ENCODE measurements at places on chromosomes 13 and 19.

DNA sequence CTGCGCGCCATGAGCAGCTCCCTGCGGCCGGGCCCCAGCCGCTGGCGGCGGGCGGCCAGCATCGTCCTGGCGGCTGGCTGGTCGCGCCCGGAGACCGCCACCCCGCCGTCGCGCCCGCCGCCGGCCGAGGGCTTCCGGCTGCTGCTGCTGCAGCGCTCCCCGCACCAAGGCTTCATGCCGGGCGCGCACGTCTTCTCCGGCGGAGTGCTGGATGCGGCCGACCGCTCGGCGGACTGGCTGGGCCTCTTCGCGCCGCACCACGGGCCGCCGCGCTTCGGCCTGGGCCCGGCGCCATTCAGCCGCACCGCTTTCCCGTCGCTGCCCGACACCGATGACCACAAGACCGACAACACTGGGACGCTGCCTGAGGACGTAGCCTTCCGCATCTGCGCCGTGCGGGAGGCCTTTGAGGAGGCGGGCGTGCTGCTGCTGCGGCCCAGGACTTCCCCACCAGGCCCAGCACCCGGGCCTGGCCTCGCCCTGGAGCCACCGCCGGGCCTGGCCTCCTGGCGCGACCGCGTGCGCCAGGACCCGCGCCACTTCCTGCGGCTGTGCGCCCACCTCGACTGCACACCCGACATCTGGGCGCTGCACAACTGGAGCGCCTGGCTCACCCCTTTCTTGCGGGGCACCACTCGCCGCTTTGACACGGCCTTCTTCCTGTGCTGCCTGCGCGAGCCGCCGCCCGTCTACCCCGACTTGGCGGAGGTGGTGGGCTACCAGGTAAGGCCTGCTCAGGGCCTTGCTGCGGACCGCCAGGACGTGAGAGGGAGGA is 518 bp downstream of the NUDT19 start:
- DNase-seq, result peak; percentile 48

DNA sequence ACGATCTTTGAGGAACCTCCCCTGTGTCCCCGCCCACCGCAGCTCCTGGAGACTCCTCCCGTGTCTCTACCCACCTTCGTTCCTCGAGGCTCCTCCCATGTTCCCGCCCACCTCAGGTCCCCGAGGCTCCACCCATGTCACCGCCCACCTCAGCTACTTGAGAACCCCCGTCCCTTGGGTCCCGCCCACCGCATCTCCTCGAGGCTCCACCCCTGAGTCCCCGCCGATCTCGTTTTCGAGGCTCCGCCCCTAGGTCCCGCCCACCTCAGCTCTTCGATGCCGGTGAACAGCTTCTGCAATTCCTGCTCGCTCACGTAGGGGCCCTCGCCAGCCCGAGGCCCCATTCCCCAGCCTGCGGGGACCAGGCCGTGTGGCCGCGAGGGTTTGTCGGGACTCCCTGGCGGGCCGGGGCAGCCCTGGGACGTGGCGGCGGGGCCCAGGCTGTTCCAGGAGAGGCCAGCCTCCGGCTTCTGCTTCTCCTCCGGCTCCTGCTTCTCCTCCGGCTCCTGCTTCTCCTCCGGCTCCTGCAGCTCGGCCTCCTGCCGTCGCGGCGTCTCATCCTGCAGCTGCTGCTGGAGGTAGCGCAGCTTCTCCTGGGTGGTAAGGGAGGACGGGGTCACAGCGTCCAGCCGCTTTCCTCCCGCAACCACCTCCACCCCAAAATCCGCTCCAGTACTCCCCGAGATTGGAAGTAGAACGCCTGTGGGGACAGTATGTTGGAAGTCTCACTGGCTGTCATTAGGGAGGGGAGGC is 16.7 kb downstream of the TSKS start:
- no peak for DNase-seq

- no peak for DNase-seq
These were observed 18.9 kb upstream of the MYO16 start for GRCh38 chr13:108610507-108610906.

GRCh38 chr13:41916173-41916954 is 44.5 kb downstream of the VWA8 start:
- DNase-seq, result no peak

DNA sequence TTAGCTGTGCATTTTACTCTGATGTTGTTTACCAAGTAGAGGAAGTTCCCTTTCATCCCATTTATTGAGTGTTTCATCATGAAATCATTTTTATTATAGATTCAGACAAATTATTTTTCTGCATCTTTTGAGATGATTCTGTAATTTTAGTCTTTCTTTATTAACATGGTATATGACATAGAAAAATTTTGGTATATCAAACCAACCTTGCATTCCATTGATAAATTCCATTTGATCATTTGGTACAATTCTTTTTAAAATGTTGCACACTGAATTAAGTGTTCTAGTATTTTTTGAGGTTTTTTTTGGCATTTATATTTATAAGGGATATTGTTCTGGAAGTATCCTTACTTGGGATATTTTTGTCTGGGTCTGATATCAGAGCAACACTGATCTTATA is 308.4 kb downstream of the DLEU7 start:
- no peak for DNase-seq

GRCh38 chr19:47122359-47123335 is 8.0 kb upstream of the SAE1 start:
- DNase-seq, result no peak

DNA sequence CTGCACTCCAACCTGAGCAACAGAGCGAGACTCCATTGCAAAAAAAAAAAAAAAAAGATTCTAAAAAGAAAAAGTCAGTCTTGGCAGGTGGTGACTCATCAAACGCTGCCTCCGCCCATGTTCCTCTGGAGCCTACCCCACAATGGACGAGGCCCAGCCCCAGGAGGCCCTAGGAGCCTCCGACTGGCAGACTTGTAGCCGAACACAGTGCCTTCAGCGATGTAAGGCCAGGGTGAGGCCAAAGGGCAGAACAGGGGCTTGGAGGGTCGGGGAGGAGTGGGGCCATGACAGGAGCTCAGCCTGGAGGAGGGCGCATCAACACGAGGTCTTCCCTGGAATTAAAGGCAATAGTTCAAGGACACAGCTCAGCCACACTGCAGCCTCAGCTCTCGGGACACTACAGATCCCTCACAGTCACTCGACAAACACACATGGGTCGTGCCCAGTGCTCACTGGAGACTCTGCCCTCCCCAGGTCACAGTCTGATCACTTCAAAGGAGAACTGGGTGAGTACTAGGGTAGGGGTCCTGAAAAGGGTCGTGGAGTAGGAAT is 5.1 kb downstream of the USE1 start:
- no peak for DNase-seq

GRCh38 chr13:61712621-61713020 is 297.0 kb upstream of the PCDH20 start:
- DNase-seq, result no peak

DNA sequence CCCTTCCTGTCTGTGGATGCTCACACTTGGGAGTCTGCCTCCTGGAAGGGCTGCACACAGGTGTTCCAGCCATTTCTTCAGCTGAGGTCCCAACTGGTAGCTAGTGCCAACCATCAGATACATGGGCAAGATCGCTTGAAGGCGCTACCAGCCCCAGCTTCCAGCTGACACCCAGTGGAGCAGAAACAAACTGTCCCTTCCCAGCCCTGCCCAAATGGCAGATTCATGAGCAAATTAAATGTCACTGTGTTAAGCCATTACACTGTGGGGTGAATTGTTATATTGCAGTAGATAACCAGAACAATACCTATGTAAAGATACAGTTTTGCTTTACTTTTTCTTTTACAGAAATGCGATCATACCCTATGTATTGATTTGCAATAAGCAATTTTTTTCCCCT is 17.6 kb downstream of the ING1 start:
- no peak for DNase-seq

GRCh38 chr19:6717036-6717435 is 3.4 kb downstream of the C3 start:
- DNase-seq, result no peak

DNA sequence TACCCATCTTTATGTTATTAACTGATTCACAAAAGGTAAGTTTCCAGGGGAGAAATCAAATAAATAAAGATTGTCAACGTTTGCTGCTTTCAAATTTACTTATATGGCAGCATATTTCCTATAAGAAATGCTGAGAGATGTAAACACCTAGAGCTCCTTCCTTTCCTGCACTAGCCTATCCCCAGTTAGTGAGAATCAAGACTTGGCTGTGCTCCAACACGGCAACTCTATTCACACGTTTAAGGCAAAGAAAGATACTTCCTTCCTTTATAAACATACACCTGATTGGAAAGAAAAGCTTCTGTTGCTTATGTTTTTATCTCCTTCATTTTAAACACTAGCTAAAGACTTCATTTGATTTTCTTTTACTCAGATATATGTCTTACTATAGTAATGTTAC is 107.0 kb downstream of the PCDH9 start:
- no peak for DNase-seq

DNA sequence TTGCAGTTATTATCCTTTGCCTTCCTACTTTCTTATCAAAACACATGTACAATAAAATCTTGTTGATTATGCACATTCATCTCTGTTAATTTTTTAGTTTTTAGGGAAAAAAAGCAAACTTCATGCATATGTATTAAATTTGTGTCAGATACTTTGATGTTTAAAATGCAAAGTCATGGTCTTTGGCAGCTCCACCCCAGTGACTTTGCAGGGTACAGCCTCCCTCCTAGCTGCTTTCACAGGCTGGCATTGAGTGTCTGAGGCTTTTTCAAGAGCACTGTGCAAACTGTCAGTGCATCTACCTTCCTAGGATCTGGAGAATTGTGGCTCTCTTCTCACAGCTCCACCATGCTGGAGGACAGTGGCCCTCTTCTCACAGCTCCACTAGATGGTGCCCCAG is 1988.1 kb upstream of the PCDH20 start:
- no peak for DNase-seq

DNA sequence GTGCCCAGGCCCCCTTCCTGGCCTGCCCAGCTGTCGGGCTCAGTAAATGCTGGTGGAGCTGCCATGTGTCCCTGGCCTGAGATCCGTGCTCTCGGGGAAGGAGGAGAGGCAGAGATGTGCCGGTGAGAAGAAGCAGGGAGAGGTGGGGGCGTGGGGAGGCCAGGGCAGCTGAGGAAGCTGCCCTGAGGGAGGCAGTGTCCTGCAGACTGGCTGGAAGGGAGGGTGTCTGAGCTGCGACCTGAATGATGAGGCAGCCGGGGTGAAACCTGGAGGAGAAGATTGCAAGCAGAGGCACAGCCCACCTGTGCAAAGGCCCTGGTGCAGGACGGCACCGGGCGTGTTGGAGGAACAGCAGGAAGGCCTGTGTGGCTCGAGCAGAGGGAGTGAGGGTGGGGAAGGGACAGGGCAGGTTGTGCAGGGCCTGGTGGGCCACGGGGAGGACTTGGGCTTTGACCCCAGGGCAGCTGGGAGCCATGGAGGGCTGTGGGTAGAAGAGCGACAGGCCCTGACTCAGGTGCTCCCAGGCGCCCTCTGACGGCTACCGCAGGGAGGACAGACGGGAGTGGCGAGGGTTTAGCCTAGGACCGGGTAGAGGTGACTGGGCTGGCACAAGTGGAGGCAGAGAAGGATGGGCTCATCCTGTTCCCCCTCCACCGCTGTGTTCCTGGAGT is 14.0 kb upstream of the CELF5 start:
- DNase-seq, result no peak

DNA sequence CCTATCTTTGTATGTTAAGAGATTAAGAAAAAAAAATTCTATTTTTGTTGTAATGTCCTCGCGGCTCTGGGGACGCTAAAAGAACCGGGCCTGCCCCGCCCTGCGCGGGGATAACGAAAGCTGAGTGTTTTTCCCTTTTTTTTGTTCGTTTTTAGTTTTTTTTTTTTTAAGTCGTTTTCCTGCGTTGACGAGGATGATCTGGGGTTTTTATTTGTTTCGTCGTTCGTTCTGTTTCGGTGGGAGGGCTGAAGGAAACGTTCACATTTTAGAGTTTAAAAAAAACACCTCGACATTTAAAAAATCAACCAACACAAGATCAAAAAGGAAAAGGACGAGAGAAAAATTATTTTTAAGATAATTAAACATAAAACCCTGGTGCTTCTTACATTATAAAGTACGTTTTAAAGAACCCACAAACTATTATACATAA is 5.6 kb downstream of the LYL1 start:
- DNase-seq, result no peak

DNA sequence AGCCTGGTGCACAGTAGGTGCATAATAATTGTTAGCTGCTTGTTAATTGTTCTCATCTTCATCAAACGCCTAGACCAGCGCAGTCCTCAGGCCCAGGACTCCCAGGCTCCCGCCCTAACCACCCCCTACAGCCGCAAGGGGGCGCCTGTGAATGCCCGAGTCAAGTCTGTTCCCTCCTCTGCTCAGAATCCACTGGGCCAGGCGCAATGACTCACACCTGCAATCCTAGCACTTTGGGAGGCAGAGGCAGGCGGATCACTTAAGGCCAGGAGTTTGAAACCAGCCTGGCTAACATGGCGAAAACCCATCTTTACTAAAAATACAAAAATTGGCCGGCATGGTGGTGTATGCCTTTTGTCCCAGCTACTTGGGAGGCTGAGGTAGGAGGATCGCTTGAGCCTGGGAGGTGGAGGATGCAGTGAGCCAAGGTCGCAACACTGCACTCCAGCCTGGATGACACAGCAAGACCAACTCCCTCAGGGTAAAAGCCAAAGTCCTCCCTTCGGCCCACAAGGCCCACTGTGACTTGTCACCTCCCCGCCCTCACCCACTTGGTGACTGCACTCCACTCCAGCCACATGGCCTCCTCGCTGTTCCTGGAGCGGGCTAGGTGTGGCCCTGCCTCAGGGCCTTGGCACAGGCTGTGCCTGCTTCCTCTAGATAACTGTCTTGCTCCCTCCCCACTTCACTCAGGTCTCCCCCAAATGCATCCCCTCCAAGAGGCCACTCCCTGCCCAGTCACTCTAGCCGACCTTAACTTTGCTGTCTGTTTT is 9.1 kb downstream of the ZNF653 start:
- peak; percentile 10 for DNase-seq

DNA sequence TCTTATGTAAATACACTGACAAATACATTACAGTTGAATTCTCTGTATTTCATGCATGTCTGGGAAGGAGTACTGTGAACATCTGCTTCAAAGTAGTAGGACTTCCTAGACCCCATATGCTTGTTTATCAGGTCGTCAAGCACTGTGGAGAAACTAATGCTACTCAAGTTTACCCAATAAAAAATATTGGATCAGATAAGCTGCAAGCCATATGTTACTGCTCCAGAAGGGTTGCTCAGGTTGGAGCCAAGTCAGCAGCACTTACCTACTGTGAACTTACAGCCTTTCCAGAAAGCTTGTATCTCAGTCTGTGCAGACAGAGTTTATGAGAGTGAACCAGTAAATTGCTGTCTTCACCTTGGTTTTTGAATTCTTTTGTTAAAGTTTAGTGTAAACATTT is 36.2 kb downstream of the SLAIN1 start:
- no peak for DNase-seq

GRCh38 chr13:87274209-87274819 is 396.9 kb upstream of the SLITRK5 start:
- DNase-seq, result no peak

DNA sequence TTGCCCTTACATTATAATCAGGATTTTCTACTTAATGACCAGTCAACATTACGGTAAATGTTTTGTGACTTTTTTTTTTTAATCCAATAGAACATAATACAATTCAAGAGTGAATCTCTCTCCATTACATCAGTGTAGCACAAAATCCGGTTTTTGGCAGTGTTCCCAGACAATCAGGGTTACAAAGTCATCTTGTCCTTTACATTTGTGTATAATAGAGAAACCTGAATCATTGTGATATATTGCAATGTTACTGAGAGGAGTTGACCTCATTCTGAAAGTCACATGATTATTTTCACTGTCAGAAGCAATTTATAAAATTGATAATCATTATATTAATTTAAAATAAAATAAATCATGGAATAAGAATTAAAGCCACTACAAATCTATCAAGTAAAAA is 1346.0 kb upstream of the SPRY2 start:
- DNase-seq, result no peak
